ENCODE measurements at places on chromosomes 12 and 14.

DNA sequence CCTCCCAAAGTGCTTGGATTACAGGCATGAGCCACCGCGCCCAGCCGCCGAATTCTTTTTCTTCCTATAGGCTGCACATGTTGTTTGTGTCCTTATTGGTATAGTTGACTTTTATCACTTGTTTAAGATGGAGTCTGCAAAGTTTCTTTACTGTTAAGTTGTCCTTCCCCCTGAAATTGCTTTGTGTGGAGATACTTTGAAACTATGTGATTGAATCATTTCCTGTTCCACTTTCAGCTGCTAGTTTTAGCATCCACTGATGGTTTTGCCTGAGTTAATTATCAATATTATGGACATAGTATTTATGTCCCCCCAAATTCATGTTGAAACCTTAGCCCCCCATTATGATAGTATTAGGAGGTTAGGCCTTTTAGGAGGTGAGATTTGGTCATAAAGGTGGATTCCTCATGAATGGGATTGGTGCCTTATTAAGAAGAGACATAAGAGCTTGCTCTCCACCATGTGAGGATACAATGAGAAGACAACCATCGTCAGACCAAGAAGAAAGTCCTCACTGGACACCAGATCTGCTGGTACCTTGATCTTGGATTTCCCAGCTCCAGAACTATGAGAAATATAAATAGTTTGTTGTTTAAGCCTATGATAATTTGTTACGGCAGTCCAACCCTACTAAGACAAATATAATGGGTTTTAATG lies 34.9 kb downstream of the PPHLN1 start:
- DNase-seq, result no peak

DNA sequence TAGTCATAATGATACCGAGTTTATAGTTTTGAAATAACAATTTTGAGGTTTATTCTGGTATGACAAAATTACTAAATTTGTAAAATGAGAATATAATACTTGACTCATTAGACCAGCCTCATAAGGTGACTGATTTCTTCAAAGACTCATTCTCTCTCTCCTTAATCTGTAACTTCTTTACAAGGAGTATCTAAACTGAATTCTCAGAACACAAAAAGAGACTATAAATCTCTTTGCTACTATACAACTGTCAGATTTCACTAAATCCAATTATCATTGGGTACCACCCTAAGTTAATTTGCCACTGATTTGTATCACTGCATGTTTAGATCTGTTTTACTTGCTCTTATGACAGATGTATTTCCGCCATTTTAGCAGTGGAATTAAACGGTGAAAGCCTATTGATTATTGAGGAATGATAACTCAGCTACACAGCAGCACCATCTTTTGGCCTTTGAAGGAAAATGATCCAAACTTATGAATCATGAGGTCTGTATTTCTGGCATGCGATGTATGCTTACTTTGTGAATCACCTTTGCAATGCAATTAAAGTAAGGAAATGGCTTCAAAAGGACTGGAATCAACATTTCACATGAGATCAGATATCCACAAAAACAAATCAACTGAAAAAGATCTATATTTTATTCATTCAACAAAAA lies 161.2 kb downstream of the RERGL start:
- DNase-seq, result peak; percentile 7

- peak; percentile 72 for DNase-seq
These were observed 594 bp upstream of the CEP170B start for GRCh38 chr14:104864267-104865080.

- DNase-seq, result no peak
These were observed 12.3 kb downstream of the NINJ2 start for GRCh38 chr12:650983-651382.

- DNase-seq, result no peak
These were observed 45.8 kb downstream of the SINHCAF start for GRCh38 chr12:31280183-31280582.

GRCh38 chr12:91630083-91630482 lies 447.5 kb upstream of the DCN start:
- no peak for DNase-seq

DNA sequence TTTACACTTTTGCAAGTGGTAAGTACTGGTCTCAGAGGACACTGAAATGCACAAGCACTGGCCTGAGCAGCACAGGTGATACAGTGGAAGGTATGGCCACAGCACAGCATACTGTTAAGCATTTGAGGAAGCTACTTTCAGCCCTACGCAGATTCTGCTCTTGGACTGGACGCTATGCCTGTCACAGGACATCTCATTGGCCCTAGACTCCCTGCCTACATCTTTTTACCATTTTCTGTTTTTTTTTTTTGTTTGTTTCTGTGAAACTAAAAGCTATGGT lies 144.2 kb upstream of the ABCD2 start:
- DNase-seq, result peak; percentile 1

GRCh38 chr12:129819391-129819790 lies 84.4 kb downstream of the TMEM132D start:
- no peak for DNase-seq

GRCh38 chr14:105383083-105383730 lies 15.1 kb upstream of the TEX22 start:
- no peak for DNase-seq

GRCh38 chr12:123655420-123655819 lies 15.5 kb upstream of the TCTN2 start:
- no peak for DNase-seq

- DNase-seq, result no peak
These were observed 6.0 kb upstream of the FBXO34 start for GRCh38 chr14:55265197-55265596.

GRCh38 chr12:15627995-15628945 lies 160.9 kb downstream of the EPS8 start:
- no peak for DNase-seq

Measured in NCI-H345 (cell line).